ENCODE measurements at places on chromosomes 4 and X. TPM values are rescaled to one million over a fixed set of nuclear protein-coding genes. Genes with fewer than 3 reads are reported as not detected.

OPHN1 gene
- 6.9 TPM for total RNA-seq

SCML2 gene
- total RNA-seq: 1.3 TPM

DNASE1L1 gene
- total RNA-seq: 11.1 TPM

INTU gene
- 21.4 TPM for total RNA-seq

ARHGAP6 gene
- 30.3 TPM for total RNA-seq

ANKRD50 gene
- total RNA-seq: 21.7 TPM

FGF5 gene
- total RNA-seq: 2.3 TPM

GRCh38 chr4:39495446-39496213, 31.6 kb downstream of the UGDH start:
- ATAC-seq: no peak

DNA sequence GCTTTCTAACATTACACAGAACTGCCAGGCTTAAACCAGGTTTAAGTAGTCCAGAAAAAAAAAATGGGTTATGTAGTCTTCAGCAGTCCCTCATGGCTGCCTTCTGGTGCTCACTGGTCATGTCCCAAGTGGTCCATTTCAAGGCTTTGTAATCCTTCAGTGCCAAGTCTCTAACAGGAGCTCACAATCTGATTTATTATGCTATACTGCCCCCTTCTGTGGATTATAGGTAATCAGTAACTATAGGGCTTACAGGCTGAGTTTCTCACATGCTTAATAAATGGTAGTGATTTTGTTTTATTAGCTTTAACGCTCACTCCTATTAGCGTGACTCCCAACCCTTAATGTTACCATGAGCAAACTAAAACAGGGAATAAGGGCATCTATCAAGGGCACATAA, 92.5 kb upstream of the EDA2R start:
- no peak for ATAC-seq

DNA sequence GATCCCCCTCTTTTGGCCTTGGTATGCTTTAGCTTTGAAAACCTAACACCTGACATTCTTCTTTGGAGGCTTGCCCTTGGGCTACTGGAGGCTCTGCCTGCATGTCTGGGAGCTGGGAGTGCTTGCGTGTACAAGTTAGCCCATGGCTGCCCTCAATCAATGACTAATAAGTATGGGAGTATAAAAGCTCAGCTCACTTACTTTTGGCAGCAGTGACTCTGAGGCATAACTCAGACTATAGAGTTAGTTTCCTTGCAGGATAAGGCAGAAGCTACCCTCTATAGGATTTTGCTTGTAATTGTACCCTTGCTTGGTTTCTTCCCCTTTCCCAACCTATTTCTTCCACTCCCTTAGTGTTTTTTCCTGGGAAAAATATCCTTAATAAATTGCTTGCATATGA, 247.9 kb downstream of the PPP1R2C start:
- no peak for ATAC-seq

DNA sequence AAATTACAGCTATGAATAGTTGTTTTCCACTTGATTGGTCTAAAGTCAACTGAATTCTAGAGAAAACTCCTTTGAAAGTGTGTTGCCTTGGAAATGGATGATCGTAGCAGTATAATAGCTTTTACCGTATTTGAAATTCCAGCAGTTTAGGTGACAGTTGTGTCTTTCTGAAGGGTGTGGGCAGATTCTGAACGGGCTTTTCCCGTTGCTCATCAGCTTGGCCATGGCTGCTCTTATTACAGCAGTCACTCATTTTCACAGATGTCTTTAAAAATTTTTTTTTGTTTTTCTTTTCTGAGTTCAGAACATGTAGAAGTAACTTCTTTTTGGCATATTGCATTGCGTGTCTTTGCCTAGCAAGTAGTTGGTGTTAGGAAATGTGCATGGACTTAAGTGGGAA, 69.6 kb upstream of the SLC4A4 start:
- ATAC-seq: no peak

GRCh38 chr4:6941796-6942195, 32.2 kb downstream of the TBC1D14 start:
- no peak for ATAC-seq

DNA sequence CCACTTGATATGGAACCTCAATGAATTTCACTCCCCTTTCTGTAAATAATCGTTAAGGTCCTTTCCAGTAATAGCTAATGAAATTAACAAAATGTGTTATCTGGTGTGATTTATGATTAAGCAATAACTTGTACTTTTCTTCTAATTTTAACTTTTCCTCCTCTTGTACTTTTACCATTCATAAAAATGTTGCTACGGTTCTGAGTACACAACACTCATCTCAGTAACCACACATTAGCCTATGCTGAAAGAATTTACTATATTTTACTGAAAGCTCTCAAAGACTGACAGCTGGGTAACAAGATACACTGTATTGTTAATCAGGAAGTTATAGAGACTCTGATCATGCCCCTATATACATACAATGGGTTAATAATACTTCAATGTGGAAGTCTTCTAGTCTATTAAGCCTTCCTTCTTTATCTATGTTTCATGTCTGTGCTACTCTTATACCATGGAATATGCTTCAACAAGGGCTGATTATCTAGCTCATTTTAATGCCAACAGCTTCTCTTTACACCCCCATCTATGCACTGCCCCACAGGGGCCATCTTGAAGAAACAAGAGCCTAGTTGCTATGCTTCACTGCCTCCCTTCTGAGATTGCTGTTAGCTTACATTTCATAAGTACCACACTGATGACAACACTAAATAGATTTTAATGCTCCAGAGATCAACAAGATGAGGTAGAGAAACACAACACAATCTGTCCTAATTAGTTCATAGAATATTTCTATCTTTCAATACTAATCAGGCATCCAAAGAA, 39.1 kb downstream of the LAMP2 start:
- ATAC-seq: no peak

DNA sequence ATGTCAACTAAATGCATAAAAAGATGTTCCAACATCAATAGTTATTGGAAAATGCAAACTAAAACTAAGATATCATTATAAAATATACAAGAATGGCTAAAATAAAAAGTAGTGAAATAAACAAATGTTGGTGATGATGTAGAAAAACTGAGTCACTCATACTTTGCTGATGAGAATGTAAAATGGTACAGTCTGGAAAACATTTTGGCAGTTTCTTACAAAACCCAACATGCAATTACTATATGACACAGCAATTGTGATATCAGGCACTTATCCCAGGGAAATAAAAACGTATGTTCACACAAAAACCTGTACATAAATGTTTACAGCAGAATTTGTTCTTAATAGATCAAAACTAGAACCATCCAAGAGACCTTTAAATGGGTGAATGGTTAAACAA, 182.6 kb downstream of the RTL9 start:
- ATAC-seq: no peak

GRCh38 chr4:127880763-127881562, at the start of gene PLK4:
Gene PLK4 (plus strand): TSS chr4:127880893. CDS start chr4:127881135, 242 bp downstream.
- peak; percentile 98 for ATAC-seq

DNA sequence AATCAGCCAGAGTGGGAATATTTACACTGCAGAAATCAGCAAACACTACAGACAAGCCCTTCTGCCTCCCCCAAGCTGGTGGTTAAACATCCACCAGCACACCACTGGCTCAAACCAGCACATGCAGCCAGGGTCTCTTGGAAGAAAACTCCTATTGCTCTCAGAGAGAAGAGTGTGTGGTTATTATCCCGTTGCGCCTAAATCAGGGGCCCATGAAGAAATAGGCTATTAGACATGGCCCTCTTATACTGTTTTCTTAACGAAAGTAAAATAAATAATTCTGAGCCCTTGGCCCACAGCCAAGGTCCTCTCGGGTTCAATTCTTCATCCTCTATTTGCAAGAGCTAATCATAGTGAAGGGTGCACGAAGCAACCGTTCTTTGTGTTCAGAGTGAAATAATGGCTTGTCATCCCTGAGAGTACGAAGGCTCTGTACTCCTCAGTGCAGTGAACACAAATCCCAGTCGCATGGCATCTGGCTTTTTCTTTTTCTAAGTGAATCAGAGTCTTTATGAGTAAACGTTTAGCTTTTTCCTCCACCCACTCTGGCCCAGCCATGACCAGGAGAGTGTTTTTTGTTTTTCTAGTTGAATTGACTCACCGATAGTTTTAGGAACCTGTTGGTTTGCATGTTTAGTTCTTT, 33.4 kb upstream of the RBM47 start:
- ATAC-seq: no peak

DNA sequence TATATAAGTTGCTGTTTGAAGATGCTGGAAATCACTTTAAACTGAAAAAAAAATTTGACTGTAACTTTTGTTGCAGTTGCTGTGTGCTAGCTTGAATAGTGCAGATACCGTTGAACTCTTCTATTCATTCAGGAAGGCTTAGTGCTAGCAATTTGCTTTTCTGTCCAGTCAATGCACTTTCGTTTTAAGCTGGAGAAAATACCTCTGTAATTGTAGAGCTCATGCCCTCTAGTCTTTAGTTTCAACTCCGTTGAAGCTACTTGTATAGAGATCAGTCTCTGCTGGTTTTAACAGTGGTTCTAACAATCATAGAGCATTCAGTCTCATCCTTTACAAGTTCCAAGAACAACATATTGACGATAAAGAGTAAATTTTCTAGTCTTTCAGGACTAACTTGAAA, 49.0 kb upstream of the TRPC3 start:
- no peak for ATAC-seq

DNA sequence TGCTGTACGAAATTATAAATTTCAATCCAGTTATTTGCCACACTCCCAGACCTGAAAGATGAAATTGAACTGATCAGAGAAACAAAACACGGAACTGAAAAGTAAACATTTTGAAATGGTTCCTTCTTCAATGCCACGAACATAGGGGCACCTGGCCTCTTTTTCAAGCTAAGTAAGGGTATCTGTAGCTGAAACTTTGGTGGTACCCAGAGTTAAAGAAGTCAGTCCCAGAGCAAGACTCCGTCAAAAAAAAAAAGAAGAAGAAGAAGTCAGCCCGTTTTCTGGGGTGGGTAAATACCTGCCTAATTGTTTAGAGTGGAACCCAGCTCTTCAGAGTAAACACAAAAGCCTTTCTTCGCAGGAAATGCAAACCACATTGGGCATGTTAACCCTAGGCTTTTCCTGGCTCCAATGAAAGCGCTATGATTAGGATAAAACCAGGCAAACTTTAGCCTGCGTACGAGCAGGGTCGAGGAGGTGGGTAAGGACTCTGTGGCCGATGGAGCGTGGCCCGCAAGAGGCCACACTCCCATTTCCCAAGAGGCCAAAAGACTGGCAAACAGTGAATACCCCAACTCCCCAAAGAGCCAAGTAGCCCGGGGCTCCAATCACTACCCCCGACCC, 1.3 kb downstream of the ANTXR2 start:
- ATAC-seq: no peak
